ENCODE measurements at places on chromosomes 4 and X. TPM values are rescaled to one million over a fixed set of nuclear protein-coding genes. Genes with fewer than 3 reads are reported as not detected.

Gene ENAM
- total RNA-seq, result 0.50 TPM

Gene RTL5
- total RNA-seq, result 1.1 TPM

DNA sequence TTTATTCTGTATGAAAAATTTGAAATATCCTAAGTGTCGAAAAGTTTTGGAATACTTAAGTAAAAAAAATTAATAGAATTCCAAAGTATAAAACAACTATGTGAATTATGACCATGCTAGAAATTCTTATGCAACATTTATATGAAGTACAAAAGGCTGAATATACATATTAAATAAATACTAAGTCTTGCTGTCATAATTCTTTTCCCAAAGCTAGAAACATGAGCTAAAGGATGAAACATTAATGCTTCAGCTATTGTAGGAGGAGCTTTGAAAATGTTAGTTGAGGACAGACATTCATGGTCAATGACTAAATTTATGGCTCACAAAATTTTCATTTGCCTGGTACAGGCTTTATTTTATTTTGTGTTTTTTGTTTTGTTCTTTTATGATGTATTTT is 207.3 kb downstream of the GABRB1 start:
- DNase-seq, result no peak

Gene LYAR
- total RNA-seq, result 3.9 TPM

Gene PIM2
- total RNA-seq, result 28.3 TPM

DNA sequence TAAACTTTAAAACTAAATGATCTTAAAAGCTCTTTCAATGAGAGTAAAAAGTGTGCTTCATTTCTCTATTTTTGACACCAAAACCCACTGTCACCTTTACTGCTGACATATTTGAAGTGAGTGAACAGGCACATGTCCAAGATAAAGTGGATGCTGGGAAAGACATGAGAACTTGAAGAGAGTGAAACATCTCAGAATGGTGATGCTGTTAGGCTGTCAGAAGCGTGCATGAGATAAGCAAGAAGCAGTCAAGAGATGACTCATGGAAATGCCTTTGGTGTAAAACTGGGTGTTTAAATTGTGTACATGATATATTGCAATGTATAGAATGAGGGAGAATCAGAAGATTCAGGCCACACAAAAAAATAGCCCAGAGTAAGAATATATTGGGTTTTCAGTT is 21.8 kb upstream of the GBA3 start:
- no peak for DNase-seq

DNA sequence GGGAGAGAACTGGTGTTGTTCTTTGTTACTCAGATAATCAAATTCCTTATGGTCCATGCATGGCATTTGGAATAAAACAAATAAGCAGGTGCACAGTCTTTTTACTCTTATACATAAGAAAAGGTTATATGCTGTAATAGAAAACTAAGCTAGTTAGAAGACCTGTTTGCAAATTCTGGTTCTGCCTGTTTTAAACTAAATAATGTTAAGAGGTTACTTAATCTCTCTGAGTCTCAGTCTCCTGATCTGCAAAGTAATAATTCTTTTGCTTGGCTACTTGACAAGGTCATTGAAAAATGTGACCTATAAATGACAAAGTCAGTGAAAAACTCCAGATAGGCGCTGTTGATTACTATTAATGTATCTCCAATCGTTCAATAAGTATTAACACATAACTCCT is 42.5 kb upstream of the ANXA3 start:
- no peak for DNase-seq

Gene VCX3B
- total RNA-seq, result 0.08 TPM

- DNase-seq, result no peak
These were observed 687 bp upstream of the ZNF275 start for GRCh38 chrX:153333266-153333665.

DNA sequence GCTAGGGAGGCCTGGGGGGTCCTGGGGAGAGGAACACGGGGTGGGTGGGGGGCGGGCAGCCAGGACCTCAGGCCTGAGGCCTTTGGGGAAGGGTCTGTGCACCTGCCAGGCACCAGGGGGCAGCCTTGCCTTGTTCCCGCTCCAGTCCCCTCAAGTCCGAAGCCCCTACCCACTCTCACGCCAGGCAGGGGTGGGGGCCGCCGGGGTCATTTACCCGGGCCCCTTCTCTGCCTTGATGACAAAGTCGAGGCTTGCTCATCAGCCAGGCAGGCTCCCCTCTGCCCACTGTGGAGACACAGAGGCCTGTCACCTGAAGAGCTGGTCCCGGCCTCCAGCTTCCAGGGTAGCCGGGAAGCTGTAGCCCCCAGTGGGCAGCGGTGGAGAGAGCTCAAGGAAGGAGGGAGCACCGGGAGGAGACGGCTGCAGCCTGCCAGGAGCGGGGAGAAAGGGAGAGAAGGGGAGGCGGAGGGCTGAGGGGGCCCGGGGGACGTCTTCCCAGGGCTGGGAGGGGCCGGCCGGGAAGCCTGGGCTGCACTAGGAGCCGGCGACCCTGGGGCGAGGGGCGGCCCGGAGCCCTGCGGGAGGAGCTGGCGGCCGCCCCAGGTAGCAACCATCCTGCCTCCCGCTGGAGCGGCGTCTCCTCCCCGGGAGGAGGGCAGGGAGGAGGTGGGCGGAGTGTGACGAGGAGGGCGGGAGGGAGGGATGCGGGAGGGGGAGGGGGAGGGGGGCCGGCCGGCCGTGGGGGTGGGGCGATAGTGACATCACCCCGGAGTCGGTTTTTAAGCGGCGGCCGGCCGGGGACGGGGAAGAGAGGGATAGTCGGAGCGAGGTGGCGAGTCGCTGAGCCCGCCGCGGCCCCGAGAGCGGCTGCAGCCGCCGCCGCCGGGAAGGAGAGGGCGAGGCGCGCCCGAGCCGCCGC is at the start of gene SLC6A8:
SLC6A8 (plus strand) TSS at position 806 of the 919 bp plus-strand sequence. CDS start 649 bp downstream, outside the sequence.
- peak; percentile 79 for DNase-seq

Gene CAPN6
- total RNA-seq, result 0.33 TPM

- no peak for DNase-seq
These were observed 59.2 kb downstream of the PCDH19 start for GRCh38 chrX:100350704-100351489.

GRCh38 chrX:48972220-48973164 is 848 bp upstream of the KCND1 start:
- no peak for DNase-seq

GRCh38 chr4:15515106-15515505 is 45.4 kb downstream of the CC2D2A start:
- no peak for DNase-seq

DNA sequence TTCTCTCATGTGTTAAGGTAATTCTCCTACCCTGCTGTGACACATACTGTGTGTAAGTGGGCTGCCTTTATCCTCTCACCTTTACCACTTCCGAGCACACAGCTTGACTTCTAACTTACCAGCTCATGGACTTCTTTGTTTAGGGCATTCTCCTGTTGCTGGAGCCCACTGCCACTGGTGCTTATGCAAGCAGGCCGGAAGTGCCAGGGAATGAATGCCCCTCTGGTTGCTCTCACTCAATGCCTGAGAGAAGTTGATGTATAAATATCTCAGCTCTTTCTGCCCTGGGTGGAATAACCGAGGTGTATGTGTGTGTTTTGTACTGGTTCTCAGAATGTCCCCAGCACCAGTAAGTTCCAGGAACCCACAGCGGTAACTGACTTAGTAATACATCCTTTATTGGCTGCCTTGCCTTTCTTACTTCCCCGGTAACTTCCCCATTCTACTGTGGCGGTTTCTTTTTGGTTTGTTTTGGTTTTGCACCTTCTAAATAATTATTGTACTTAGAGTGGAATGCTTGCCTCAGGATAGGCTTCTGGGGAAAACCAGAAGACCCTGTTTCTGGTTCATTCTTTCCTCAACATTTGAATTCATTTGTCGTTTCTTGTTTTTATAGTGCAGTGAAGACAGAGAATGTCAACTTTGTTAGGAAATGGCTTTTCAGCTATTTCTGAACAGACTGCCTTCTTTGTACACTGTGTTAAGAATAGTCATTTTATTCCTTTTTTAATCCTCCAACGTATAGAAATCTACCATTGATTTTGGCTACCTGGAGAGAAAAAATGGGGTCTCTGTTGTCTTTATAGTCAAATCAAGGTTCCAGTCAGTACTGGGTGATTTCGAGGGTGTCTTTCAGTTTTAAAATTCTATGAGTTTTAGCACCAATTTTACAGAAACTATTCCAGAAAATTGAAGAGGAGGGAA is 45.4 kb downstream of the CXorf58 start:
- no peak for DNase-seq

DNA sequence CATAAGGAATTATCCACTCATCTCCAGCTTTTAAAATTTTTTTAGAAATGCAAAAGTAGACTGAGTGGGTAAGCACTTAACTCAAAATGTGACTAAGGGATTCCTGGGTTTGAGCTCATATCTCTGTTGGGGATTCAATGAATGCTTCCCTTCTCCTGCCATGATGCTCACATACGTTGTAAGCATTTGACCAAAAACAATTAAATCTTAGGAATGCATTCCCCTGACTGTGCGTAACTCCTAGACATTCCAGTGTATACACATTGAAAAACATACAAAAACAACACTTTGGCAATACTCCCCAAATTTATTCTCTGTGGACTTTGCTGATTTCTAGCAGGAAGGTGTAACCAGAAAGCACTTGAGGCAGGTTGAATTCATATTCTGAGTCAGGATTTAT is 29.8 kb downstream of the SPANXA2 start:
- no peak for DNase-seq

- DNase-seq, result no peak
These were observed 556.5 kb downstream of the IL1RAPL1 start for GRCh38 chrX:29143756-29144155.

Gene AKAP14
- not detected for total RNA-seq

DNA sequence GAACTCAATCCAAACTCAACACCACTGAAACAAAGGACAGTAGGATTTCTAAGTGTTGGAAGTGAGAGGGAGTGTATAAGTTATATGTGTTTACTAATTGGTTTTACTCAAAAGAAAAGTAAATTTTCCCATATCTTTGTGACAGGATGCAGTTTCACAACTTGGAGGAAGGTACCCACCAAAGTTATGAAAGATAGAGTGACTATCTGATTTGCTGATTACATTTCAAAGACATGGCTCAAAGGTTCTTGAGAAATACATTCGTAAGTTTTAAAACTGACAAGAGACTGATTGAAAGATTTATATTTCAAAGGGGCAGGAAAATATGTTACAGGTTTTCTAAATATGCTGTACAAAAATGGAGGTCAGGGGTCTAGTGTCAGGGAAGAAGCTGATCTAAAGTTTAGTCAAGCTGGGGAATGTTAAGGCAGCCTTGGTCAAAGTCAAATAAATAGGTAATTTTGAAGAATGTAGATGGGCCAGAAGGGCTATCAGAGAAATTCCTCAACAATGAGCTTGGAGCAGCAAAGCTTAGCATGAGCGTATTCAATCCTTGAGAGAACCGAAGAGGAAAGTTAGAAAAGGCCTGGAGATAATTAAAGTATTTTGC is 9.7 kb upstream of the COMMD8 start:
- DNase-seq, result no peak
